SJSA1 (cell line): ENCODE measurements at places on chromosomes 4 and X. TPM values are rescaled to one million over a fixed set of nuclear protein-coding genes. Genes with fewer than 3 reads are reported as not detected.

The APOOL gene
- total RNA-seq: 13.1 and 16.5 TPM in 2 replicates

- no peak for DNase-seq
- no peak overlapping the region for H3K4me3 ChIP-seq
- no peaks in the 10 kb centered on the region for H3K36me3 ChIP-seq
Observed at GRCh38 chrX:78513971-78514738, 145.0 kb downstream of the RTL3 start.

DNA sequence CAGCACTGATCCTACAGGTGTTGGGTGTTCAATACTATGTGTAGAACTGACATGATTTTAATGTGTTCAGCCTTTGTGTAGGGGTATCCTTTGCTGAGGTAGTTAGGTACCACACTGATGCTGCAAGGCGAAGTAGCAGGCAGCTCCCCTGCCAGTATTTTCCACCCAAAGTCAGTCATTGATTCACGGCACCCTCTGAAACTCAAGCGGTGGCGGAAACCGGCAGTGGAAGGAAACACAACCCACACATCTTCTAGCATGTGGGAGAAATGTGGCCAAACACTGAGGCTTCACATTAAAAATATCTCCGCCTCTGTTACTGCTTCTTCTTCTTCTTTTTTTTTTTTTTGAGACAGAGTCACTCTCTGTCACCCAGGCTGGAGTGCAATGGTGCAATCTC lies 126.3 kb downstream of the AASDH start:
- no peak overlapping the region for H3K27ac ChIP-seq
- no peaks in the 10 kb centered on the region for H3K27me3 ChIP-seq
- H3K4me1 ChIP-seq: no peaks in the 10 kb centered on the region
- DNase-seq: no peak

DNA sequence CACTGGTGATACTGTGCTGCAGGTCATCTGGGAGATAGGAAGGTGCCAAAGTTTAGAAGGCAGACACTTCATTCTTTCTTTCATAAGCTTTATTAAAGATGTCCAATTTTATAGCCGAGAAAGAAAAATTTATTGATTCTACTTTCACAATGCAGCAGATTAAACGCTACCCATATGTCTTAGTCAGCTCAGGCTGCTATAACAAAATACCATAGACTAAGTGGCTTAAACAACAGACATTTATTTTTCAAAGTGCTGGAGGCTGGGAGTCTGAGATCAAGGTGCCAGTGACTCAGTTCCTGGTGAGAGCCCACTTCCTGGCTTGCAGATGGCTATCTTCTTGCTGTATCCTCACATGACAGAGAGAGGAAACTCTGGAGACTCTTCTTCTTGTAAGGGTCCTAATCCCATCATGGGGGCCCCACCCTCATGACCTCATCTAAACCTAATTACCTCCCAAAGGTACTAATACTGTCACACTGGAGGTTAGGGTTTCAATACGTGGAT lies 33.4 kb upstream of the KLHL34 start:
- H3K4me1 ChIP-seq: no peaks in the 10 kb centered on the region
- no peaks in the 10 kb centered on the region for H3K27me3 ChIP-seq
- no peak for DNase-seq
- H3K27ac ChIP-seq: no peak overlapping the region
- no peak overlapping the region for H3K4me3 ChIP-seq

DNA sequence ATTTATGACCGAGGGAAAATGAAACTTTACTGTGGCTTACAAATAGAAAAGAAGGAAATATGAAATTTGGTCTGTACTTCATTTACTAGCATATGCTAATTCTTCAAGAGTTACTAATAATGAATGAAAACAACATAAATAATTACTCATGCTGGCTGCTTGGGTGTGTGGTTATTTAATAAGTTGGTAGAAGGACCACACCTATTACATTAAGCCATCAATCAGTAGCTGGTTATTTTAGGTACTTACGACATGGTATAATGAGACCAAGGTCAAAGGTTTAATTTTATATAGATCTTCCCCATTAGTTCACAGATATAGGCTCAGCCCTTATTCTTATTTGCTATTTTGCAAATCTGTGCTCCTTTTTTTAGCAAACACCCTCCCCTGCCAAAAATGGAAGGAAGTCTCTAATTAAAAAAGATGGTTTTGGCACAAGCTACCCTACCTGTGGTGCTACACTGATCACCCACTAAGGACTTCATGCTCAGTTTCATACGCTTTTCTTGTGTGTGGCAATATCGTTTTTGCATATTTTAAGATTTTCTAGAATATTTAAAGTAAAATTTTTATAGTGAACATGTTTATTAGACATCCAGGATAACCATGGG lies 14.1 kb downstream of the TMPRSS11D start:
- no peaks in the 10 kb centered on the region for H3K27me3 ChIP-seq
- no peak for DNase-seq
- H3K36me3 ChIP-seq: no peaks in the 10 kb centered on the region
- no peak overlapping the region for H3K4me3 ChIP-seq
